Pancreas (tissue), 10 donors: ENCODE measurements at places on chromosomes 13 and 19. TPM values are rescaled to one million over a fixed set of nuclear protein-coding genes. Genes with fewer than 3 reads are reported as not detected.

GRCh38 chr19:51354103-51354741 lies 12.0 kb downstream of the ETFB start:
- no peak overlapping the region for H3K4me3 ChIP-seq
- H3K4me1 ChIP-seq = no peaks in the 10 kb centered on the region
- H3K27ac ChIP-seq = no peak overlapping the region
- no peak for DNase-seq

DNA sequence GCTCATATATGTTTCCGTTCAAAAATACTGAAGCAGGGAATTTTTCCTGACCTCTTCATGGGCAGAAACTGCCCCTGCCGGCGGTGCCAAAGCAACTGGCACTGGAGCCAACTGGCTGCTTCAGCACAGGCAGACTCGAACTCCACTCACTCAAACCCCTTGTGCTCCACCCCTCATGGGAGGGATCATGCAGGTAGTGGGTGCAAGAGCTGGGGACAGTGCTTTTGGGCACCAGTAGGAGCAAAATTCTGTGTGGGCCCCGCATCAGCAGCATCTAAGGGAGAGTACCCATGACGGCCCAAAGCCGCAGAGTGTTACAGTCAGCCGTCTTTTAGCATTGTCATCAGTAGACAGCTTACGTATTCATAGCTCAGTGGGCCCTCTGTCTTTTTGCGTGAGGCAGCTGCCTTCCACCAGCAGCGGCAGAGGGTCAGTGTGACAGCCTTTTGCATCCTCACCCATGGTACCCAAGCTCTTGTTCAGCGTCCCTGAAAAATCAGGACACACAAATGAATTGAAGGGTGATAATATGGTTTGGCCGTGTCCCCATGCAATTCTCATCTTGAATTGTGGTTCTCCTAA lies 393.8 kb downstream of the SLITRK6 start:
- no peak for DNase-seq
- no peaks in the 10 kb centered on the region for H3K27me3 ChIP-seq
- no peak overlapping the region for H3K4me3 ChIP-seq
- no peaks in the 10 kb centered on the region for H3K36me3 ChIP-seq
- no peaks in the 10 kb centered on the region for H3K4me1 ChIP-seq

- peaks cover 4% of the 10 kb centered on the region for H3K36me3 ChIP-seq
- no peak overlapping the region for H3K27ac ChIP-seq
- no peak for DNase-seq
- H3K4me1 ChIP-seq = peaks cover 28% of the 10 kb centered on the region
Observed at GRCh38 chr19:7177926-7178325, 108.4 kb downstream of the ZNF557 start.

DNA sequence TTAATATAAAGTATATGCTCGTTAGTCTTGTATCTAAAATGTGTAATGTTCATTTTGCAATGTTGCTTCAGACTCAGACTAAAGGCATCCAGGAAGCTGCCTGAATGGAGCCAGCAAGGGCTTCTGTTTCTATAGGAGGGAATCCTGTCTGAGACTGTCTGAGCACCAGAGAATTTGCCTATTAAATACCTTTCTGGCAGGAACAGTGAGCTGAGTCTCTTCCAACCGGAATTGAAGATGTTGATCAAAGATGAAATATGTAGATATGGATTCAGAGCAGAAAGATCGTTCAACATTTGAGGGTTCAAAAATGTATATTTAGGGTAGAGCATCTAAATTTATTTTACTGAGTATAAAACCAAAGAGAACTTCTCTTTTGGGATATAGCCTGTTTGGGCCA lies 20.9 kb downstream of the MYO16 start:
- H3K27me3 ChIP-seq = no peaks in the 10 kb centered on the region
- no peaks in the 10 kb centered on the region for H3K4me1 ChIP-seq
- no peaks in the 10 kb centered on the region for H3K36me3 ChIP-seq
- no peak for DNase-seq
- no peak overlapping the region for H3K4me3 ChIP-seq
- no peak overlapping the region for H3K27ac ChIP-seq

DNA sequence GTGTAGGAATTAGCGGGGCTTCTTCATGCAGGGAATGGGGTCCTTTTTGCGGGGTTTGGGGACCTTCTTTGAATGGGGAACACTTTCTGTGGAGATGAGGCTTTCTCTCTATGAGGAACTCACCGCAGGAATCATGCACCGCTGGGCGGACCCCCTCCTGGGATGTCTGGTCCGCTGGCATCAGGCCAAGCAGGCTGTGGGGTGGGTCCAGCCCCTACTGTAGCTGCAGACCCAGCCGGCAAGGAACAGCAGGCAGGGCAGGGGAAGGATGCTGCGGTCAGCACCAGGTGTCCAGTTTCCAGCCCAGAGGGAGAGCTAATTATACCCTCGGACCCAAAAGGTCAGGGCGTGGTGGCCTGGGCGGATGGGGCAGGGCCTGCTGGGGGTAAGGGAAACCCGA lies 1.8 kb downstream of the MYBPC2 start:
- no peak overlapping the region for H3K27ac ChIP-seq
- no peaks in the 10 kb centered on the region for H3K4me1 ChIP-seq
- no peaks in the 10 kb centered on the region for H3K36me3 ChIP-seq
- H3K4me3 ChIP-seq = no peak overlapping the region
- H3K27me3 ChIP-seq = no peaks in the 10 kb centered on the region
- DNase-seq = peak; percentile 72

DNA sequence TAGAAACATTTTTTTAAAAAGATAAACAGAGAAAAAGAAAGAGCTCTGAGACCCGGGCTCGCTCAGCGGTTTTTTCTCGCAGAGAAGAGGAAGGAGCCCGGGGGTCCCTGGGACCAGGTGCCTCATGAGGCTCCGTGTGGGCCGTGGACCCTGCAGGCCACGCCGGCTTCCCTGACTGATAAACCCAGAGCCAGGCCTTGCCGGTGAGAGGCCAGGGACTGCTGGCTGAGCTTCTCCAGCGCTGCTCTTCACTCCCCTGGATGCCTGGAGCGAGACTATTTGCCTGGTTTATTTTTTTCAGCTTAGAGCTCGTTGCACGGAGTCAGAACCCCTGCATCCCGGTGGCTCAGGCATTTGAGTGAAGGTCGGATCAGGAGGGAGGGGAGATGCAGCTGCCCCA lies 53.4 kb upstream of the F7 start:
- no peak overlapping the region for H3K4me3 ChIP-seq
- H3K36me3 ChIP-seq = no peaks in the 10 kb centered on the region
- H3K27me3 ChIP-seq = no peaks in the 10 kb centered on the region
- no peak for DNase-seq
- no peak overlapping the region for H3K27ac ChIP-seq

DNA sequence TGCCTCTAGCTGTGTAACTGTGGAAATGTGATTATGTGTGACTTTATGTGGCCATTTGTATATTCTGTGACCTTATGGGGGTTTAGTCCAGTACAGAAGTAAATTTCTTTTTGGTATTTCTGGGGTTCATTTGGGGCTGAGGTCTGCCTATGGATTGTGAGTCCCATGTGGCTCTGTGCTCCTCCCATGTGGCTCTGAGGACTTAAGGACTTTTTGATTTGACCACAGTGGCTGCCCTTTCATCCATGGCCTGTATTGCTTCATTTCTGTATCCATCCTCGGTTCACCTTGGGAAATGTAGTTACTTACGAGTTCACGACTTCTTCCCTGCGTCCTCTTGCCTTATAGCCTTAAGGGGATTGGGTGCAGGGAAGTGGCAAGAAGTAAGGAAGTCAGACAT lies 1.0 kb downstream of the ZNF420 start:
- H3K4me3 ChIP-seq = peak overlapping the region; percentile 57
- no peaks in the 10 kb centered on the region for H3K36me3 ChIP-seq
- peaks cover 7% of the 10 kb centered on the region for H3K4me1 ChIP-seq
- H3K27me3 ChIP-seq = no peaks in the 10 kb centered on the region
- H3K27ac ChIP-seq = no peak overlapping the region

DNA sequence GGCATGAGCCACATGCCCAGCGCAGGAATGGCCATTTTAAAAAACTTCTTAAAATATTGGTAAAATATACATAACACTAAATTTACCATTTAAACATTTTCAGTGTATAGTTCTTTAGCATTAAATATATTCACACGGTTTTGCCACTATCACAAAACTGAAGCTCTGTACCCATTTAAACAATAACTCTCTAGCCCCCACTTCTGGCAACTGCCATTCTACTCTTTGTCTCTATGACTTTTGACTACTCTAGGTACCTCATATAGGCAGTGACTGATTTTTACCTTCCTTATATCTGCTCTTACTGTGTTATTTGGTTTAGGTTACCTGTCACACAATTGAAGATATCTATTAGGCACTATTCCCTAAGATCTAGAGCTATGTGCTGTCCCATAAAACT lies 2.3 kb upstream of the KBTBD7 start:
- no peaks in the 10 kb centered on the region for H3K27me3 ChIP-seq
- no peak for DNase-seq
- H3K4me3 ChIP-seq = no peak overlapping the region
- H3K36me3 ChIP-seq = no peaks in the 10 kb centered on the region
- no peak overlapping the region for H3K27ac ChIP-seq

GRCh38 chr13:31175847-31176532 lies 14.3 kb upstream of the HSPH1 start:
- no peaks in the 10 kb centered on the region for H3K36me3 ChIP-seq
- H3K27ac ChIP-seq = no peak overlapping the region
- no peak overlapping the region for H3K4me3 ChIP-seq
- DNase-seq = no peak

DNA sequence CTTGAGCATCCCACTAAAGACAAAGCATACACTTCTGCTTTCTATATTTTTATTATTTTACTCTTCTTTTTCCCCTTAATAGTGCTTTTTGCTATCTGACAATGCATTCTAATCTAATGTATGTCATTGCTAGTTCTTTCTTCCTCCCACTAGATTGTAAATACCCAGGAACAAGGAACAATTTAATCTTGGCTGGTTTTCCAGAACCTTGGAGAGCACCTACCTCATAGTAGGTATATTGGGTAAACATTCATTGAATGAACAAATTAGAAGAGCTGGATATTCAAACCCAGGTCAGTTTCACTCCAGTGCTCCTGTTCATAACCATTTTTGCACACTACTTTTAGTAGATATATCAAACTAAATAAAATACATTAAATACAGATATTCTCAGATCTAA lies 1617.6 kb upstream of the SLC10A2 start:
- no peaks in the 10 kb centered on the region for H3K36me3 ChIP-seq
- H3K27ac ChIP-seq = no peak overlapping the region
- no peaks in the 10 kb centered on the region for H3K4me1 ChIP-seq
- H3K4me3 ChIP-seq = no peak overlapping the region

DNA sequence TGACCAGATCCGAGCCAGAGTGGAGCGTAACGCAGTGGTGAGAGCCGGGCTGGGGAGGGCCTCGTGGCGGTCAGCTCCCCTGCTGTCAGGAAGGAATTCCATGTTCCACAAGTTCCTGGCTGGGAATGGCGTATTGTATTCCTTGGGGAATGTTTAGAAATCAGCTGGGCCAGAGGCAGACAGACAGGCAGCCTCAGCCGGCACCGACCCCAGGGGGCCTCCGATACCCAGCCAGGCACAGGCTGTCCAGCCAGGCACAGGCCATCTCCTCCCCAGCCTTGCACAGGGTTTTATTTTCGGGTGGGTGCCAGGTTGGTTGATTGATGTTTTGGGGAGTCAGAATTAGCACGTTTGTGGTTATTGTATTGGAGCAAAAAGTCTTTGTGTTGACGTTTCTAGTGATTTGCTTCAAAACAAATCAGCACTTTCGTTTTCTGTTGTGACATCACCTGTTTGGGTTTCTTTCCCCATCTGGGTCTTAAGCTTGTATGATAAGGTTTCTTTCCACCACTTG lies 126.6 kb upstream of the MCF2L start:
- no peaks in the 10 kb centered on the region for H3K27me3 ChIP-seq
- H3K36me3 ChIP-seq = peaks cover 21% of the 10 kb centered on the region
- H3K4me1 ChIP-seq = no peaks in the 10 kb centered on the region
- H3K4me3 ChIP-seq = no peak overlapping the region
- no peak for DNase-seq

GRCh38 chr13:23383151-23383550 lies 50.4 kb downstream of the SACS start:
- no peaks in the 10 kb centered on the region for H3K4me1 ChIP-seq
- no peak overlapping the region for H3K27ac ChIP-seq
- no peak overlapping the region for H3K4me3 ChIP-seq
- DNase-seq = no peak
- no peaks in the 10 kb centered on the region for H3K27me3 ChIP-seq
- H3K36me3 ChIP-seq = no peaks in the 10 kb centered on the region

- no peaks in the 10 kb centered on the region for H3K4me1 ChIP-seq
- no peak overlapping the region for H3K27ac ChIP-seq
- no peak for DNase-seq
- no peak overlapping the region for H3K4me3 ChIP-seq
- H3K27me3 ChIP-seq = no peaks in the 10 kb centered on the region
Observed at GRCh38 chr13:69579351-69579750, 528.3 kb upstream of the ATXN8OS start.

DNA sequence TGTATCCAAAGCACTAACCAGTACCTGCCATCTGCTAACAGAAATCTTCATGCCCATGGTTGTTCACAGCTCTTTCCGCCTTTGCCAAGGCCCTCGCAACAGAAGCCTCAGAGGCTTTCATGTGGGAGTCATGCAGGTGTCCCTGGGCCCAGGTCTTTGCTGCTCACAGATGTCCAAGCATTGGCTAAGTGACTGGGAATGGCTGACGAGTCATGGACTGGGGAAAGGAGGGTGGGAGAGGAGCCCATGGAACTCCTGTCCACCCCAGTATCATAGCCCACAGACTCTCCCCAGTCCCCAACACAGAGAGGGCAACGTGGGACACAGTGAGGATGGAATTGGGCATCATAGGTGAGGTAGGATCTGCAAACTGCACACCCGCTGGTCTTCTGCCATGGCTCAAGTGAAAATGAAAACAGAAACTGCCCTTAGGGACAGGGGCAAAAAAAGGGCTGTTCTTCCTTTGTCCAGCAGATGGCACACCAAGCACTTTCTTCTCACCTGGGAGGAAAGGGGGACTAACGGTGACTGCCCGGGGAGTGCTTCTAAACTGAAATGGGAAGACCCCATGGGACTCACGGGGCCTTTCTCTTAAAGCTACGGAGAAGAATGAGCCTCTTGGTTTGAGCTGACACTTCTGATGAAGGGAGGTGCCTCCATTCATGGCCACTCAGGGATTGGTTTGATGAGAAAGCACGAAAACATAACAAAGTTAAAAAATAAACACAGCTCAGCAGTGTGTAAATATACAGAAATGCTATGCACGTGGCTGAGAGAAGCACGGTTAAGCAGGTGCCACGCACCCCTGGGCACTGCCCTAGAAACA lies 11.1 kb upstream of the DHRS12 start:
- peak overlapping the region; percentile 81 for H3K27ac ChIP-seq
- peaks cover 10% of the 10 kb centered on the region for H3K4me1 ChIP-seq
- no peaks in the 10 kb centered on the region for H3K27me3 ChIP-seq
- no peak for DNase-seq
- no peak overlapping the region for H3K4me3 ChIP-seq
- H3K36me3 ChIP-seq = no peaks in the 10 kb centered on the region

- H3K27me3 ChIP-seq = no peaks in the 10 kb centered on the region
- no peaks in the 10 kb centered on the region for H3K36me3 ChIP-seq
- no peak overlapping the region for H3K27ac ChIP-seq
- no peaks in the 10 kb centered on the region for H3K4me1 ChIP-seq
- DNase-seq = no peak
Observed at GRCh38 chr13:32447894-32448623, 20.1 kb upstream of the N4BP2L1 start.

Gene FOXA3
- 19.8 TPM for polyA plus RNA-seq

Gene ADGRE2
- 0.65 TPM for polyA plus RNA-seq

Gene TSKS
- 0.35 TPM for polyA plus RNA-seq

Gene TMC4
- polyA plus RNA-seq = 80.0 TPM

Gene NLRP9
- polyA plus RNA-seq = 0.04 TPM

Gene ACTL9
- polyA plus RNA-seq = not detected

Gene SLC25A41
- polyA plus RNA-seq = 0.85 TPM

Gene ACP5
- 7.7 TPM for polyA plus RNA-seq
